Hematopoietic multipotent progenitor cell treated with erythropoietin and hydrocortisone succinate and interleukin-3 and kit ligand, for 15 days (in vitro differentiated cells): ENCODE measurements at places on chromosomes 7 and 10.

- no peak for DNase-seq
Observed at GRCh38 chr7:90503367-90503766, 33.9 kb downstream of the PTTG1IP2 start.

DNA sequence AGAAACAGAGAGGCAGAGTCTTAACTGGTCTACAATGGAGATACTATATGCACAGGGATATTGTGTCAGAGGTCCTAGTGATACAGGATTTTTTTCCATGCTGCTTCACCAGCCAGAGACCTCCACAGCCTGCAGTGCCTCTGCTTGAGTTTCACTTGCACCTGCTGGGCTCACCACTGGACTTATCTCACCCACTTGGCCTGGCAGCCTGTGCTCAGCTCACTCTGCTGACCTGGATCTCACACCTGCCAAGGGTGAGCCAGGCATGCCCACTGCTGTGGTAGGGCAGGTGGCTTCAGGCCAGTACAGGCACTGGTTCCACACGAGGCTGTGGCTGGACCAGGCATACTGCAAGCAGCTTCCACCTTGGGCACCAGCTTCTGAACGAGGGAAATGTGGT is 36.6 kb downstream of the PNLIPRP3 start:
- DNase-seq = no peak

GRCh38 chr10:104617831-104618230 is 23.3 kb upstream of the SORCS3 start:
- no peak for DNase-seq

GRCh38 chr10:44715136-44715535 is 196.0 kb upstream of the TMEM72 start:
- no peak for DNase-seq

GRCh38 chr7:15327001-15327400 is 234.8 kb downstream of the AGMO start:
- DNase-seq = no peak

DNA sequence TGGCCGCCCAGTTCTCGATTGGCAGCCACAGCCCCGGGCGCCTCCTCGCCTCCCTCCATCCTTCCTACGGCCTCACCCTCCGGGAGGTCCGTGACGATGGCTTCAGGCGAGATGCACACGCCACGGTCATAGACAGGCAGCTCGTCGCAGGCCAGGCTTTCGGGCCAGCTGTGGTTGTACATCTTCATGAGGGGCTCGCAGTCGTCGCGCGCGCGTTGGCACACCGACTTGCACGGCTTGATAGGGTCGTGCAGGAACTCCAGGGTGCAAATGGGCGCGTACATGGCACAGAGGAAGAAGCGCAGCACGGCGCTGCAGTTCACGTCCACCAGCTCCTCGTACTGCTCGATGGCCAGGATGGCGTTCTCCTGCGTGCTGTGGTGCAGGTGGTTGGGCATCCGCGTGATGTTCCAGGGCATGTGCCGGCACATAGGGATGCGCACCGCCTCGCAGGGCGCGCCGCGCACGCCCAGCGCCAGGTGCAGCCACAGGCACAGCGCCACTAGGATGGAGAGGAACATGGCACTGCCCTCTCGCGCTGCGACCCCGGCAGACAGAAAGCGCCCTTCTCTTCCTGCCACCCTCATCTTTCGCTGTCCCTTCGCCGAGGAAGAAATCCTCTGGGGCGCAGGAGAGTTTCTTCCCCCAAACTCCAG is 472 bp downstream of the SFRP4 start:
- no peak for DNase-seq

- DNase-seq = no peak
Observed at GRCh38 chr10:5531558-5532306, 7.0 kb downstream of the CALML3 start.

GRCh38 chr7:27193335-27194001 is 6.4 kb downstream of the HOXA13 start:
- DNase-seq = no peak

GRCh38 chr10:119872610-119872859 is at the start of gene MCMBP:
MCMBP (minus strand) TSS chr10:119872843; CDS start chr10:119872584, 259 bp downstream.
- DNase-seq = no peak

DNA sequence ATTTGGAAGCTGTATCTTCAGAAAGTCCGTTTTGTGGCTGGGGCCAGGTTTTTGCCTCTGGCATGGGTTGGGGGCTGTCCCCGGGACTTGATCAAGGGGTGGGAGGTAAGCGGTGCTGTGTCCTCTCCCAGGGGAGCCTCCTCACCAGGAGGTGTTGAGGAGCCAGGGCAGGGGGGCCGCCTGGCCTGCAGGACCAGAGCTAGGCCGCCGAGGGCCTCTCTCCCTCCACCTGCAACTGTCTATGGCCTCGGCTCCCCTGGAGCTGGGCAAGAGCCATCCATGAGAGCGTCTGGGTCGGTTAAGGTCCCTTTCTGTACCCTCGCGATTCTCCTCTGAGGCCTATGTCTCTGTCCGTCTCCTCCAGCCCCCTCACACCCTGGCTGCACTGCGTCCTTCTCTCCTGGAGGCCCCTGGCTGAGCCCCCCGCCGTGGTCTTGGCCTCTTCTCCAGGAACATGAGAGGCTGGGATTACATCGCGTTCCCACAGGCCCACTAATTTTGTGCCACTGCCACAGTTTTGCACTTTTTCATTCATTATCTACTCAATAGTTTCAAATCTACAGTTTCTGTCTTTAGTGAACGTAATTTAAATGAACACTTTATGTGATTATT is 20.6 kb downstream of the CALML5 start:
- DNase-seq = no peak

GRCh38 chr10:16673443-16673842 is 143.8 kb downstream of the RSU1 start:
- DNase-seq = no peak

- peak; percentile 59 for DNase-seq
Observed at GRCh38 chr7:6271060-6271658, 1.3 kb downstream of the CYTH3 start.

DNA sequence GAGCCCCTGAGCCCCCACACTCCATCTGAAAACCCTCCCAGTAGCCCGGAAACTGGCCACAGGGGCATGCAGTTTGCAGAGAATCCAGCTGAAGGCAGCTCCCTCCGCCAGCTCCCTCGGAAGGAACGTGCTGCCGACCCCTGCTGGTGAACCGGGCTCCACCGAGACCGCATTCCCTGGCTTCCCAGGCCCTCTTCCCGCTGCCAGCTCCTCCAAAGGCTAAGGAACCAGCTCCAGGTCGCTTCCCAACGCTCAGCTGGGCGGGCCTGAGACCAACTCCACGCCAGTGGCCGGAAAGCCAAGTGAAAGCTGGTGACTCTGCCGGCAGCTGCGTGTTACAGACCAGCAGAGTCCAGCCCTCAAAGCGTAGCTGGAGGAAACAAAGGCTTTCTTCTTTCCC is 35.8 kb downstream of the GPER1 start:
- no peak for DNase-seq

DNA sequence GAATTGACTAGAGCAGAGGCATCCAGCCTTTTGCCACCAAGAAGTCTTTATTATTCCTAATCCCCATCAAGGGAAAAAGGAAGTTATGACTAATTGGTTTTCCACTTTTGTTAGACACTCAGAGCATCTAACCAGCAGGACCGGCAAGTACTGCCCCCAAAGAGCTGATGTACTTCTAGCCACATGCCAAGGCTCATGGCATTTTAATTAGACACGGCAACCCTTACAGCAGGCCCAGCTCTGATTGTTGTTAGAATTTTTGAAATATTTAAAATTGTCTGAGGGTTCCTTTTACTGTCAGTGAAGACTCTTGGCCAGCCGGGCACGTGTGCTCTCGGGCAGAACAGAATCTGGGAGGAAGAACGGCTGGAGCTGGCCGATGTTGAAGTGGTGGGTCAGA is 114.8 kb downstream of the SPAG6 start:
- no peak for DNase-seq

- DNase-seq = no peak
Observed at GRCh38 chr7:44318332-44318731, 7.1 kb downstream of the CAMK2B start.

GRCh38 chr7:71705901-71706596 is 574.1 kb downstream of the GALNT17 start:
- no peak for DNase-seq

GRCh38 chr10:127497685-127498084 is 51.4 kb upstream of the NPS start:
- no peak for DNase-seq

DNA sequence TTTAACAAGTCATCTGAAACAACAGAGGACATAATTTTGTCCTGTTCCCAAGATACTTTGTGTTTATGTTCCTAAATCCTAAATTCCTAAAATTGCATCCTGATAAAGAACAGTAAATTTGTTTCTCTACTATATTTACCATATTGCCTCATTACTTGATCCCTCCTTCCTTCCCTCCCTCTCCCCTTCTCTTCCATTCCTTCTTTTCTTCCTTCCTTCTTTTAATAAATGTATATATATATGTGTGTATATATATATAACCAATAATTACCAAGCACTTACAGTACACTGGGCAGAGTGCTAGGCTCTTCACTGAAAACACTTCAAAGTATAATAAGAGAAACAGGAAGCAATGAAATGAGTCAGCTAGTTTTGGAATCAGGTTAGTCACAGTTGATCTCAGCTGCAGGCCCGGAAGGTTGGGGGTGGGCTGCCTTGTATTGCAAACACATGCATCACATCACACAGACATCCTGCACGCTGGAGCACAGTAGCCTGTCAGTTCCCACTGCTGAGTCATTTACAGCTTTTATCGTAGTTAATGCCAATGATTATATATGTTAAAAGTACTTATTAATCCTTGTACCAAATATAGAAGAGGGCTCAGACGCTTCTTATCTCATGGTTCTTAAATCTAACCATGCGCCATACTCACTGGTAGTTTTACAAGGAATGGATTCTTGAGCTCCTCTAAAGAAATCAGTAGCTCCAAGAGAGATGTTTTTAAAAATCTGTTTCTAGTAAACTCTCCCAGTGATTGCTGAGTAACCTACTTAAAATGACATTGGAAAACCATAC is 551.7 kb downstream of the GRM8 start:
- no peak for DNase-seq

DNA sequence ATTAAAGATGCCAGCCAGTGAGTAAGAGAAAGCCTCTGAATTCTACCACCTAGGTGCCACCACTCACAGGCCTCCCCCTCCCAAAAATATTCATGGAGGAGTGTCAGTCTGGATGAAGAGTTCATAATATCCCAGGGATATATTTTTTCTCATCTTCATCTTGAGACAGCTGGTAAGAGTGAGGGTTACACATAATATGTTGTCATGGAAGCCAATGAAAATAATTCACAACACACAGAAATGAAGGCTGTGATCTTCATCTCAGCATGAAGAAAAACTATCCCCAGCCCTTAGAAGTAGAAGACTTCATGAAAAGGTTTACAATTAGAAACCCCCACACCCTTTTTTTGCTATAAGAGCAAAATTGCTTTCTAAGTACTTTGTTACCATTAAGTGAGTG is 175.6 kb downstream of the DNAH11 start:
- DNase-seq = no peak

GRCh38 chr7:36260481-36260880 is 107.4 kb downstream of the EEPD1 start:
- no peak for DNase-seq

GRCh38 chr7:38607466-38607865 is 23.7 kb downstream of the AMPH start:
- no peak for DNase-seq

DNA sequence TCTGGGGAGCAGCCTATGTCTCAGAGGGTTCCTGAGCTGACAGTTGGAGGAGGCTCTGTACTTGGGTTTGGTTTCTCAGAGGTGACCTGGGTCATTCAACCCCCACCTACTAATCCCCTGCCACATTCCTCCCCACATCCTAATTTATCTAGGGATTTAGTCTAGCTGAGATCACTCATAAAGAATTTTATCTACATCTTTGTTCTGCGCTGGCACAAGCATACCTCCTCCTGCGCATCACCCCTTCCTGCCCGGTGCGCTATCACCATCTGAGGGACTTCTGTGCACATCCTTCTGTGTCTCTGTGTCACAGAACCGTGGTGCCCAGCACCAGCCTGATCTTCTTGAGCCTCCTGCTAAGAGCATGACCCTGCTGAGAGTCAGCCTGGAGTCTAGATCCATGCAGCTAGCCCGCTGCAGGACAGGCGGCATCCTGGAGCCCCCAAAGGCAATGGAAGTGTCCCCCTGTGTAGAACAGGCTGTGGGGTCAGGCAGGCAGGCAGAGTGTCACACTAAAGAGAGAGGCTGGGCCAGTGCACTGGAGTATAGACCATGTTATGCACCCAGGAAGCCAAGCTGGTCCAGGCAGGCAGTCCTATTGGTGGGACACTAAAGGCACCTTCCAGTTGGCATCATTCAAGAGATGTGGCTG is 63.6 kb downstream of the ARHGAP22 start:
- DNase-seq = no peak

- no peak for DNase-seq
Observed at GRCh38 chr10:55813451-55814170, 547.4 kb downstream of the ZWINT start.

DNA sequence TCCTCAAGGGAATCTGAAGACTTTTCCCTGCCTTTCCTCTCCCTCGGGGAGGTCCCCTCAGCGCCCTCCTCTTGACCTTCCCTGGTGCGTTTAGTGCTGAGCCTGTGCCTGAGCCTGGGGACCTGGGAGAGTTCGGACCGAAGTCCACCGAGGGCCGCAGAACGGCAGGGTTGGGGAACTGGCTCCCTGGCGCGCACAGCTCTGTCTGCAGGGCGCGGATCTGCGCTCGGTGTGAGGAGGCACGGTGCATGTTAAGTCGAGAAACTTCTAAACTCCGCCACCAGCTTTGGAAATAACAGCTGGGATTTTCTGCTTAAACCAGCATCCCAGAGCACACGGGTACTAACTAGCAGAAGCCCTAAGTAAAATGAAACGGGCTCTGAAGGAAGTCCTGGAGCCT is 44.2 kb upstream of the SLC29A4 start:
- no peak for DNase-seq

- DNase-seq = no peak
Observed at GRCh38 chr10:29012926-29013554, 275.8 kb upstream of the LYZL1 start.

DNA sequence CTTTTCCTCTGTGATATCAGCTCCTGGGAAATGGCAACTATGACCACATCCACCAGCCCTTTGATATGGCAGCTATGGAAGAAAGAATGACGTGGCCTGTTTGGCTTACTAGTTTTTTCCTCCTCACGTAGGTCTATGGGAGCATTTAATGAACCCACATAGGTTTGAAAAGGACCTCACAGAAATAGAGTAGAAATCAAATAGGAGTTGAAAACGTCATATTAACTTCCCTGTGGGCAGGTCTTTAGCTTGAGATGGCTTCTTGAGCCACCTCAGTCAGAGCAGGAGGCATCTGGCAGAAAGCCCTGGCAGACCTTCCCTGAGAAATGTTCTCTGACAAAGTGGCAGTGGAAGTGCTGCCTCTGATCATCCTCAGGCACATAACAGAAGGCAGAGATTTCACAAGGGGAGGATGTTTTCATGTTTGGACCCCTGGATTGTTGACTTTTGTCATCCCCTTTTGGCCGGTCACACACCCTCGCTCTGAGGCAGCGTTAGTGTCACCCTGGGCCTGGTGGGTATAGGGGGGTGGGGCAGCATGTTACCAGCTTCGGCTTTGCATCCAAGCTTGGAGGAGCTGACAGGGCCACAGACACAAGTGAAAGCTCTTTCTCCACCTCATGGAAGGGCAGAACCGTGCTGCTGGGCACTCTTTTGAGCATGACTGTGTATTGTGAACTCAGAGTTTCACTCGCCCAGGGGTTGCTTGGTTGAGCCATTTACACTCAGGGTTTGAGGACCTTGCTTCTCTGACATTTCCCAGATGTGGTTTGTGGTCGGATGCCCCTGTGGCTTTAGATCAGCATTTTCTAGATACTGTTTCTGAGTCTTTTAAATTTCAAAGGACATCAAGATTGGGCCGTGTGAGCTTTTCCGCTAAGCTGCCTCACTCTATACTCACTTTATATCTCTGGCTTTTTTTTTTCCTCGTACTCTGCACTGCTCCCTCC is 184.2 kb downstream of the STK31 start:
- DNase-seq = no peak

- DNase-seq = no peak
Observed at GRCh38 chr7:121187676-121188075, 141.1 kb upstream of the WNT16 start.
